ENCODE measurements at places on chromosomes 3 and 15.

DNA sequence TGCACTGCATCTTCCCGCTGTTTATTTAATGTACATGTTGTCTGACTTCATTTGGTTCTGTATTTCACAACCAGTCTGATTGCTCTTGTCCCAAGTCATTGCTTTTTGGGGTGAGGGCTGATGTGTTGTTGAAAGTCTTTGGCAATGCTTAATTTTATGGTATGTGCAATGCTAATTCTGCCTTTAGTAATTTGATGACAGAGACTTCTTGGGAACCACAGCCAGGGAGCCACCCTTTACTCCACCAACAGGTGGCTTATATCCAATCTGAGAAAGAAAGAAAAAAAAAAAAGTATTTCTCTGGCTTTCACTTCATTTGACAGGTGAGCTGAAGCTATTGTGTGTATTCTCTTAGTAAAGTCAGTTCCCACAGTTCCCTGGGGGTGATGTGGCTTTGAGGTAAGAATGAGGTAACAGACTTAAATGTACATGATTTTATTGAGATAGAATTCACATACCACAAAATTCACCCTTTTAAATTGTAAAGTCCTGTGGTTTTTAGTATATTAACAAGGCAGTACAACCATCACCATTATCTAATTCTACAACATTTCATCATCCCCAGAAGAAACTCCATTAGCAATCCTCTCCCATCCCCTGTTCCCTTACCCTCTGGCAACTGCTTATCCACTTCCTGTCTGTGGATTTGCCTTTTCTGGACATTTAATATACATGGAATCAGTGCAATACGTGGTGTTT is 97.3 kb downstream of the SLCO3A1 start:
- no peak for DNase-seq

GRCh38 chr3:100603469-100603868 is 5.9 kb upstream of the ADGRG7 start:
- DNase-seq = no peak

DNA sequence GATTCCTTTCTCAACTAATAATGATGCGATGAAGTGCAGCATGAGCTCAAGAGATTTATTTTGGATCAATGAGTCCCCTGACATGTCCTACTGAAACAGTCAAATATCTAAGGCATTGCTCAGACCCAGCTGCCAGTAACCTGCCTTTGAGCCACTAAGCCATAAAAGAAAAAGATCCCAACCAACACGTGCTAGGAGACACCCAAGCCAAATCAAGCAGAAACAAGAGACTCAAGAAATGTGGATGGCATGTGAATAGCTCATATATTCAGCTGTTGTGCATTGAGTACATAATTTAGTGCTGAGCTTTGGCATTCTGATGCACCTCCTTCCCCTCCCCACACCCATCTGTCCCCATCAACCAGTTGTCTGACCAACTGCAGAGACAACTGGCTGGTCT is 29.2 kb downstream of the GJD2 start:
- no peak for DNase-seq

- peak; percentile 68 for DNase-seq
Measured at GRCh38 chr3:194960446-194961032, 274.9 kb downstream of the FAM43A start.

DNA sequence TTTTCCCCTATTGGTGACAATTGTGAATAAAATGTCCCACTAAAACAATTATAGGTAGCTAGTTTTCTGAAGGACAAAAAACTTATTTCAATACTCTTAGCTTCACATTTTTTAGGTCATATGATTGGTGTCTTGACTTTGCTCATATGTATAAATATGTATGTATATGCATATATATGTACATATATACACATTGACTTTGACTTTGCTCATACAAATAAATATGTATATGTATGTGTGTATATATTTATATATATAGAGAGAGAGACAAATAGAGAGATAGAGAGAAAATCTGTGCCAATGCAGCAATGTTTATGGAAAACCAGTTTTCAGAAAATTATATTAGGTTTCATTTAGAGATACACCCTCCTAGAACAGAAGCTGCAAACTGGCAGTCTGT is 5.7 kb downstream of the MDFIC2 start:
- DNase-seq = no peak

DNA sequence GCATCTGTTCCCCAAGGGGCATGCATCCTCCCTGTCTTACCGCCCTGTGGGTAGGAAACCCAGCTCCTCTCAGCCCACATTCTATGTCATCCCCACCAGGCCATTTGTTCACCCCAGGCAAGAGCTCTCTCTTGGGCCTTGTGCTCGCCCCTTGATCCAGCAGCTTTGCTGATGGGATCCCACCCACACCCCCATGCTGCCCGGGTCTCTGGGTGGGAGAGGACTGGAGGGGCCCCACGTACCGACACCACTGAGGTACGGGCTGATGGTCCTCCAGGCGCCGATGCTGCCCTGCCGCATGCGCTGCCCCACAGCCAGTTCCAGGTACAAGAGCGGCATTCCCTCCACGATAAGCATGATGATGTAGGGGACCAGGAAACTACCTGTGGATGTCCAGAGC is 14.5 kb downstream of the SLC6A20 start:
- DNase-seq = no peak

- DNase-seq = no peak
Measured at GRCh38 chr15:65085207-65085753, 8.7 kb downstream of the KBTBD13 start.

DNA sequence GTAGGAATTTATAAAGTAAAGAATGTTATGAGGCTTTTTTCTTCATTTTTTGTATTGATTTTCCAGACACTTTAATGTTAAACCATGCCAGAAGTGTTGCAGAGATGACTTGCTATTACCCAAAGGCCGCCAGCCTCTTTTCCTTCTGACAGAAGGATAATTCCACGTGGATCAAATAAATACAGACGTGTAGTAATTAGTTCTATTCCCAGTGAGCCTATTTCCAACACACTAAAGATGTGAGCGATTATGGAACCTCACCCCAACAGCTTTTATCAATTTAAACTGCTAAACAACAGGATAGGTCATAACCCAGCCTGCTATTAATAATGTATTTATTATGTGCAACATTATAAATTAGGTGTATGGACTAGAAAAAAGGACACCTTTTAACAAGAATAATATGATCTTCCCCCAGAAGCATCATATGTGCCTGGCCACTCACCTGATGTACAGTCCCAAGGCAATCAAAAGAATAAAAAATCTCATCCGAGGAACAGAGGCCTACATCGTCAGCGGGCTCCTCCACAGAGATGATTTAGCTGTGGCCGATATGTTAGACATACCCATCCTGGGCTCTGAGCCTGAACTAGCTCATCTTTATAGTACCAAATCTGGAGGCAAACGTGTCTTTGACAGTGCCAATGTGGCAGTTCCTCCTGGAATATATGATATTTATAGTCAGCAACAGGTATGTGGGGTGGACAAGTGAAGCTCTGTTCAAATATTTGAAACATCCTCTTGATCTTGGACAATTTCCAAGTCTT is 125.9 kb upstream of the C15orf61 start:
- DNase-seq = no peak

DNA sequence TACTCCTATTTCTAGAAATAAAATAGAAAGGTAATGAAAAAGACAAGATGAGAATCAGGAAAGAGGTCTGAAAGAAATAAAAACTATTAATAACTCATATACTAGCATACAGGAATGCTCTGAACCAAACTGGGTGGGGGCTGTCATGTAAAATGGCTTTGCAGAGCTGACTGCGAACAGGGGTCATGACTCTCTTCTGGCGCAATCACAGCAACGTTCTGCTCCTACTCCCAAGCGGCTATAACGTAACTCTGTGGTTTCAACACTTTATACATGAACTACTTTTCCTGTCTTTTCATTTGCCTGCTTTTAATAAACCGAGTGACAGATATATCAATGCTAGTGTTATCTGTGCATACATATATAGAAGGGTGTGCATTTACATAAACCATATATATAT is 116.7 kb downstream of the DLG1 start:
- DNase-seq = no peak

DNA sequence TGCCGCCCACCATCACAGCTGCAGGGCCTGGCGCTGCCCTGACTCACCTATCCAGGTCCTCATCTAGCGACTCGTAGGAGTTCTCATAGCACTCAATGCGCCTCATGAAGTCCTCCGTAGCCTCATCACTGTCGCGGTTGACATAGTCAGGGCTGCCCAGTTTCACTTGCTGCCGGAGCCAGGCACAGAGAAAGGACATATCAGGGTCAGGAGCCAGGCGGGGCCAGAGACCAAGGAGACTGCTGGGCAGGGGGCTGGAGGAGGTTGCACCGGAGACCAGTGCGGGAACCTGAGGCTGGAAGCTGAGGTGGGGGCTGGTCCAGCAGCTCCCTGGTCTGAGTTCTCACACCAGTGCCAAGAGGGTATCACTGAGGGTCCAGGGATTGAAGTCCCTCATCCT is 18.2 kb downstream of the PFKFB4 start:
- no peak for DNase-seq

DNA sequence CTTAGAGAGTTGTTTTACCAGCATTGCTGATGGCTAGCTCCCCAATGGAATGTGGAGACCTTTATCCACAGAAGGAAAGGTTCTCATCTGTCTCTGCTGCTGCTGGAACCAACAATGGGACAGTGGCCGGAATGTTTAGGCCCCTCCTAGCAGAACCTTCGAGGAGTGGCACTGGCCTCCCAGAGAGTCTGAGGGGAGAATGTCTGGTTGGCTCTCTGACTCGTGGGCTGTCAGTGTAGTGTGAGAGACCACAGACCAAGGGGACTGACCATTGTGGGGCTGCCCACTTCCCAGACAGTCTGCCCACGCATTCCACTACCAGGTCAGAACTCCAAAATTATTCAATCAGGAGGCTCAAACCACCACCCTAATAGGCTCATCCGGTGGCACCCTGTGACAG is 5.1 kb downstream of the RASL12 start:
- DNase-seq = no peak

DNA sequence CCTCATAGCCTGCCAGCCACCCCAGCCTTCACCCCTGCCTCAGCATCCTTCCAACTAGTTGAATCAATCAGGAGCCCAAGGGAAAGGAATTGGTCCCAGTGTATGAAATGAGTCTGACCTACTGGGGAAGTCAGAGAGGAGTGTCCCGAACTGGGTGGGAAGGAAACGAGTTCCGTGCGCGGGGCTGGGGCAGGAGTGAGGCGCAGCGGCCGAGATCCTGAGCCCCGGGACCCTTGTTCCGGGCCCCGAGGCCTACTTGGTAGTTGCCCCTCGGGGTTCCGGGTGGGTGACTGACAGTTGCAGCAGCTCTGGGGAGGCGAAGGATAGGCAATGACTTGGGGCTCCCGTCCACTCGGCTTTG is 1.1 kb upstream of the PLCL2 start:
- DNase-seq = no peak

- no peak for DNase-seq
Measured at GRCh38 chr3:77348244-77348855, 308.5 kb downstream of the ROBO2 start.

DNA sequence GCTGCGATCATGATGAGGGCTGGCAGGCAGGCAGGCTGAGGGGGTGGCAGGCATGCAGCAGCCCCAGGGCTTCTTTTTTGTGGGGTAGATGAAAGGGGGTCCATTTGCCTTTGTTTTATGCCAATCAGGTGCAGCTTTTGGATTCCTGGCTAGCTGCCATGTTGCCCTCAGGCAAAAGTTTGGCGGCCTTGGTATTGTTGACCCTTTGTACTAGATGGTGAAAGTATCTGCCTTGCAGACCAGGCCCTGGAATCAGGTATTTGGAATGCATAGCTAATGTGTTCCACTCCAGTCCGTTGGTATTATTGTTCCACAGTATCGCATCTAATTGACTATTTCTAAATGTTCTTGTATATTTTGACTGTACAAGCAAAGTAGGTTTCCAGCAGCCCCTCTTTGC is 35.0 kb downstream of the EEFSEC start:
- no peak for DNase-seq

GRCh38 chr3:9947025-9947995 is 4.9 kb downstream of the PRRT3 start:
- DNase-seq = peak; percentile 92

GRCh38 chr3:184618811-184619210 is 57.2 kb downstream of the EPHB3 start:
- DNase-seq = no peak

- no peak for DNase-seq
Measured at GRCh38 chr15:40695469-40695890, 506 bp downstream of the RAD51 start.

- no peak for DNase-seq
Measured at GRCh38 chr3:138213398-138214085, 26.4 kb downstream of the ARMC8 start.

GRCh38 chr15:51904931-51905330 is 66.6 kb downstream of the LEO1 start:
- DNase-seq = no peak

DNA sequence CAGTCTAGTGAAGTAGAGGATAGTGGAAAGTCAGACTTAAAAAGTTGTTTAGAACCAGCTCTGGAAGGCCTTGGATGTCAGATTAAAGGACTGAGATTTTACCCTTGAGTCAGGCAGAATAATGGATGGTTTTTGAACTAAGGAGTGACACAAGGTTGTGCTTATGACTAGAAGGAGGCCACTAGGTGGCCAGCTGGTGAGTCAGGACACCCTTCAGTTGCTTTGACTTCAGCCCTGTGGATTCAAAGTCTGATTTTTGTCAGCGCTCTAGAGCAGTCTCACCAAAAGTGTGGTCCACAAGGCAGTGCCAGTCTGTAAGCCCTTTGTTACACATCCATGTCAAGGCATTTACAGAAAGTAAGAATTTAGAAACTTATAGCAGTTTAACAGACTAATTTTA is 3.8 kb upstream of the GABPB1 start:
- no peak for DNase-seq

- no peak for DNase-seq
Measured at GRCh38 chr3:58696093-58696492, 29.5 kb upstream of the FAM3D start.

DNA sequence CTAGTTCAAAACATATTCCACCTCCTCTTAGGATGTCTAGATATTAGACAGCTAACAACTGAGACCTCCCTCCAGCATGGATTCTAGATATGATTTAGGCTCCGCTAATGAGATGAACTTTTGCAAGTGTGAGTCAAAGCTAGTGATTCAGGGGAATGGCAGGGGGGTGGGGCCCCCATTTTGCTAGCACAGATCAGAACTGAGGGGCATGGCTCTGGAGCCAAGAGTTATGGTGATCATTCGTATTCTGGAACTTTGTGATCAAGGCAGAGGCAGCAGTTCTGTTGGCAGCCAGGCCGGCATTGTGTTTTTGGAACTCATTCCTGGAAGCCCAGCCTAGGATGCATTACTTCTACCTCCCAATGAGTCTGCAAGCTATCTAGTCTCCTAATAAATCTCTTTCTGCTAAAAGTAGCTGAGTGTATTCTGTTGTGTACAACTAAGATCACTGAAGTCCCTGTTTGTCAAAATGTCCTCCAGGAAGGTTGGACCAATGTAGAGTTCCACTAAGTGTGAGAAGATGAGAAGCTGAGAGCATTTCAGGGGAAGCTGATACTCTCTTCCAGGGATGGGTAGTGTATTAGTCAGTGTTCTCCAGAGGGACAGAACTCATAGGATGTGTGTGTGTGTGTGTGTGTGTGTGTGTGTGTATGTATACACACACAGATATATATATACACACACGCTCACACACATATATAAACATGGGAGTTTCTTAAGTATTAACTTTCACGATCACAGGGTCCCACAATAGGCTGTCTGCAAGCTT is 312.7 kb downstream of the TLE3 start:
- DNase-seq = no peak

GRCh38 chr3:12560505-12561190 is 3.8 kb downstream of the MKRN2 start:
- DNase-seq = no peak

GRCh38 chr3:109696932-109697331 is 359.6 kb upstream of the DPPA4 start:
- no peak for DNase-seq
